ENCODE measurements at places on chromosomes 1 and 21. TPM values are rescaled to one million over a fixed set of nuclear protein-coding genes. Genes with fewer than 3 reads are reported as not detected.

CFH gene
- 0.19 TPM for polyA plus RNA-seq

NVL gene
- polyA plus RNA-seq, result 6.6 TPM

MCOLN3 gene
- not detected for polyA plus RNA-seq

PRRX1 gene
- not detected for polyA plus RNA-seq

CR1L gene
- not detected for polyA plus RNA-seq

TOE1 gene
- 10.4 TPM for polyA plus RNA-seq

CFAP141 gene
- polyA plus RNA-seq, result not detected
